ENCODE measurements at places on chromosomes 5 and 9.

DNA sequence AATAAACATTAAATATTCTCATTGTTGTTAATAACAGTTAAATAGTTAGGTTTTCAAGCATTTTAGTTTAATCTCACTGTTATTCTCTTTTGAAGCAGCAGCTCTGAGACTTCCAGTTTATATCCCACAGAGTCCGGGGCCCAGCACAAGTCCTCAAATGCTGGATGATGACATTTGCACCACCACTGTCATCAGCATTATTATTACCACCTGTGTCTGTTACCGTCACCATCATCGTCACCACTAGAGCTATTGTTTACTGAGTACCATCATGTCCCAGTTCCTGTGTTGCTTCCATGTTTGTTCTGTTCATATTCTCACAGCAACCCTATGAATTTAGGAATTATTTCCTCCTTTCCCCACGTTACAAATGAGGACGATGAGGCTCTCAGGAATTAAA, 169.2 kb upstream of the NR3C1 start:
- no peak for DNase-seq

- no peak for DNase-seq
These were observed 16.9 kb upstream of the FBP1 start for GRCh38 chr9:94656200-94656599.

GRCh38 chr9:9341203-9341602, 1271.6 kb downstream of the PTPRD start:
- DNase-seq, result no peak

GRCh38 chr5:78953092-78953800, 31.9 kb downstream of the ARSB start:
- no peak for DNase-seq

- DNase-seq, result no peak
These were observed 80.2 kb downstream of the PJA2 start for GRCh38 chr5:109329333-109330237.

- no peak for DNase-seq
These were observed 41.4 kb upstream of the CTNNA1 start for GRCh38 chr5:138711811-138712210.
